ENCODE measurements at places on chromosomes 3 and 15.

- DNase-seq = no peak
Measured at GRCh38 chr3:132378048-132378762, 39.1 kb upstream of the DNAJC13 start.

DNA sequence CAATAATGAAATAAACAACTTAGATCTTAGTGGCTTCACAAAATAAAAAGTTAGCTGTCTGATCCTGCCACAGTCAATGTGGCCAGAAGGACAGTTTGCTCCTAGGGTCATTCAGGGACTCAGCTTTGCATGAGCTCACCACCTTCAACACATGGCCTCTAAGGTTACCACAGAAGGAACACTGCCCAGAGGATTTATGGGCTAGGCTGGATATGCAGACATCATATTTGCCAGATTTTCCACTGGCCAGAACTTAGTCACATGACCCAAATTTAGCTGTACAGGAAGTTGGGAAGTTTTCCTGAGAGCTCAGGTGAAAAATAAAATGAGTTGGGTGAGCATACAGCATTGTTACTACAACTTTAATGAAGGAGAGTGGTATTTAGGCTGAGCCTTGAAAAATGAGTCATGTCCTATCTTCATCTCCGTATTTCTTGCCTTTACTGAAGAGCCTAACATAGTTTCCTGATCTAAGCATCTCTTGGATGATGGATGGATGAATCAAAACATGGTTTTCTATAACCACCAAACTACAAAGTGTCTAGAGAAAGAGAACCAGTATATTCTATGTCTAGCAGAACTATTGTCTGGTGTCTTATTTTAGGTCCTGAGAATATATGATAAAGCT, 54.9 kb upstream of the TMEM108 start:
- DNase-seq = no peak

DNA sequence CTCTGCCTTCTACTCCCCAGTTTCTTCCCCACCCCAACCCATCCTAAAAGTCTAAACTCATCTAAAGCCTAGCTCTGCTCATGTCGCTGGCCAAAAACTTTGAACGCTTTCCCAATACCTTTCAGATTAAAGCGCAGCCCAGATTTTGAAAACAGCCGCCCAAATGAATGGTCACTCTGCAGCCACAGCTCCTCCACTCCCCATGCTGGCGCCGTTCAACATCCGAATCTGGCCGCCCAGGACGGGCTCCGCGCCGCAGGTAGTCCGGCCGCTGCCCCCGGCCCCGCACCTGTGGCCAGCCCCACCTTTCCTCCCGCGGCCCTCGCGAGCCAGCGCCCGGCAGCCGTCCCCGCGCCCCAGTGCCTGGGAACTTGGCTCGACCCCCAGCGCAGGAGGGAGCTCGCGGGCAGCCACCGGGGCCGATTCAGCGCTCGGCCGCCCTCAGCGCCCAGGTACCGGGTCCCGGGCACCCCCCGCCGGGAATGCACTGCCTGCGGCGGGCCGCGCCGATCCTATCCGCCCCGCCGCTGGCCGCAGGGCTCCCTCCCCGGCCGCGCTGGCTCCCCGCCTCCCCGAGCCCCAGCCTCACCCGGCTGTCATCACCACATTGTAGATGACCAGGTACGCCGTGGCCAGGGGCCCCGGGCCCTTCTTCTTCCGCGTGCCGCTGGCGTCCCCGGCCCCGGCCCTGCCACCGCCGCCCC, 417 bp downstream of the HACD2 start:
- DNase-seq = peak; percentile 43

DNA sequence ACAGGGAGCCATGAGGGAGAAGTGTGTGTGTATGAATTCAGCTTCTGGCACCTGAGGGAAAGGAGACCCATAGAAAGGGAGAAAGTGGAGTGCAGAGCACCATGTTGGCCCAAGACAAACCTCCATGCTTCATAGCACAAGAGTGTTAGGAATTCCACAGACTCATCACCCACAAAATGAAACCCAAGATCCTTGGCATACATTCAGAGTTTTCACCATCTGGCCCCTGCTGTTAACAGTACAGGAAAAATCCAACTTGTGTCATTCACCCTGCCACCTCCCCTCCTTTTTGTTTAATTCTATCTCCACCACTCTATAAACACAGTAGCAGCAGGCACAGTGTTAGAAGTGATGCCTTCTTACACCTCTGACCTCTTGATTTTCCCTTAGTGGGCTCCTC, 60.0 kb upstream of the MNS1 start:
- DNase-seq = no peak

DNA sequence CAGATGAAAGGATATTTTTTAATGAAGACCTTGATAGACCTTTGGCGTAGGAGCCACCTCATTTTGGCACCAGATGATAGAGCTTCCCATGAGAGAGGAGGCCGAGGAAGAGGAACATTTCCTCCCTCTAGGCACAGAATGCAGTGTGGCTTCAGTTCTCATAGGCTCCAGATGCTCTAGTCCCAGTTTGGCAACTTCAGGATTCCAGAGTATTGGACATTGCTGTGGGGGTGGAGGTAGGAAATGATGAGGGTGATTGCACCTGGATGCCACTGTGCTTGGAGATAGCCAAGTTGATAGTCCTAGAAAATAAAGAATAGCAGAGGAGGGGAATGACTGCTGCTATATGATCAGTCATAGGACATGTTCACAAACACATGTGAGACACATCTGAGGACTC, 58.3 kb upstream of the KY start:
- DNase-seq = no peak

- DNase-seq = no peak
Measured at GRCh38 chr3:25103391-25103790, 324.7 kb upstream of the RARB start.

DNA sequence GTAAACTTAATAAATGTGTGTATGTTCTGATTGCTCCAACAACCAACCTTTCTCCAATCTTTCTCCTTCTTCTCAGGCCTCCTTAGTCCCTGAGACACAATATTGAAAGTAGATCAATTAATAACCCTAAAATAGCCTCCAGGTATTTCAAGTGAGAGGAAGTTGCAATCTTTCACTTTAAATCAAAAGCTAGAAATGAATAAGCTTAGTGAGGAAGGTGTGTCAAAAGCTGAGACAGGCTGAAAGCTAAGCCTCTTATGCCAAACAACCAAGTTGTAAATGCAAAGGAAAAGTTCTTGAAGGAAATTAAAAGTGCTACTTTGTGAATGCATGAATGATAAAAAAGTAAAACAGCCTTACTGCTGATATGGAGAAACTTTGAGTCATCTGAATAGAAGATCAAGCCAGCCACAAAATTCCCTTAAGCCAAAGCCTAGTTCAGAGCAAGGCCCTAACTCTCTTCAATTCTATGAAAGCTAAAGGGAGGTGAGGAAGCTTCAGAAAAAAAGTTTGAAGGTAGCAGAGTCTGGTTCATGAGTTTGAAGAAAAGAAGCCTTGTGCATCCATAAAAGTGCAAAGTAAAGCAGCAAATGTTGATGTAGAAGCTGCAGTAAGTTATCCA, 38.6 kb downstream of the CCDC80 start:
- DNase-seq = no peak

GRCh38 chr15:22808761-22809280, 22.4 kb downstream of the NIPA1 start:
- no peak for DNase-seq

- DNase-seq = no peak
Measured at GRCh38 chr3:197132916-197133530, 103.4 kb upstream of the MELTF start.

DNA sequence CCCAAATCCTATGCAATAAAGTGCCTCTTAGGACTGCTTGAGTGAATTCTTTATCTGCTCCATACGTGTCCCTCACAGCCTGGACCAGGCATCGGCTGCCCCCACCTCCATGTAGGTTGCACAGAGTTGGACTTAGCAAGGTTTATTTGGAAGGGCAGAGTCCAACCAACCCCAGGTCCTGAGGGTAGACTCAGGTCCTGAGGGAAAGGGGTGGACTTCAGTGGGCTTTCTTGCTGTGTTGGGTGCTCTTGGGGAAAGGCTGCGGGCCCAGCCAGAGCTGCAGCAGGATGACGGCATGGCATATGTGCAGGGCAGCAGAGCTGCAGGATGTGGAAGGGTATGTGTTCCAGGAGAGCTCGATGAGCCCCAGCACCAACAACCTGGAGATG, 6.5 kb downstream of the ALG3 start:
- no peak for DNase-seq

- DNase-seq = peak; percentile 31
Measured at GRCh38 chr3:56917361-56918110, 115.8 kb upstream of the ARHGEF3 start.

GRCh38 chr15:94277485-94277884, 46.1 kb downstream of the MCTP2 start:
- no peak for DNase-seq

DNA sequence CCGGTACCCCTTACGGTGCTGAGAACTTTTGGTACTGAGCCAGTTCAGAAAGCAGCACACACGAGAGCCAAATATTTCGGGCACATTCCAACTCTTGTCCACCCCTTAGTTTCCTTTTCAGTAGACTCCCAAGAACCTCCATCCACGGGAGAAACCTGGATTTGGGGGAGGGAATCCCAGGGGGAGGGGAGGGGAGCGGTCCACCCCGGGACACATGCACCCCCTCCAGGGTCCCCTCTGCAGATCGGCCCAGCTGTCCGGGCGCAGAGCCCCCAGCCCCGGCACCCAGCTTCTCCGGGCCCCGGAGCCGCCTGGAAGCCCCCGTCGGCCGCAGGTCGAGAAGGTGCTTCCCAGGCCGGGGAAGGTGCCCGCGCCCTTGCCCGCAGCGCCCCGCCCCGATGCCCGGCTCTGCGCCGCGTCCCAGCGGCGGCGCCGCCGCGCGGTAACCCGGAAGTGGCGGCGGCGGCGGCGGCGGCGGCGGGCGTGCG, 455 bp upstream of the ABHD17C start:
- DNase-seq = peak; percentile 22

- DNase-seq = no peak
Measured at GRCh38 chr3:69379661-69380060, 6.2 kb downstream of the FRMD4B start.

- DNase-seq = no peak
Measured at GRCh38 chr3:36666166-36666565, 98.2 kb downstream of the DCLK3 start.

DNA sequence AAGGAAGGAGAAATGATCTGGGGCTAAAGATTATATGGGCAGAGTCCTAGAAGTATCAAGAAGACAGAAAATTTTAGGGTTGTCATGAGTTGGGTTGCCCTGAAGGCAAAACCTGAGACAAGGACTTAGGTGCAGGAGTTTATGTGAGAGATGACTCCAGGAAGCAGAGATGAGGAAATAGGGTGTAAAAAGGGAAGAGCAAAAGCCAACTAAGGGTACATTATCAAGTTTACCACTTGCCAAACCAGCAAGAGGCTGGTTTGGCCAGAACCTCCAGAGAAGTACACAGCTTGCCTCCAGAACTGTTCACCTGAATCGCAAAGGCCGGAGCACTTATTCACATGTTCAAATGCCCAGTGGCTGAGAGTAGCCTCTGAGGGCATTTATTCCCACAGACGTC, 116.7 kb downstream of the FHIT start:
- DNase-seq = no peak

- no peak for DNase-seq
Measured at GRCh38 chr3:37601832-37602231, 259.8 kb upstream of the CTDSPL start.

GRCh38 chr3:52763466-52763865, 7.3 kb downstream of the NEK4 start:
- DNase-seq = no peak

DNA sequence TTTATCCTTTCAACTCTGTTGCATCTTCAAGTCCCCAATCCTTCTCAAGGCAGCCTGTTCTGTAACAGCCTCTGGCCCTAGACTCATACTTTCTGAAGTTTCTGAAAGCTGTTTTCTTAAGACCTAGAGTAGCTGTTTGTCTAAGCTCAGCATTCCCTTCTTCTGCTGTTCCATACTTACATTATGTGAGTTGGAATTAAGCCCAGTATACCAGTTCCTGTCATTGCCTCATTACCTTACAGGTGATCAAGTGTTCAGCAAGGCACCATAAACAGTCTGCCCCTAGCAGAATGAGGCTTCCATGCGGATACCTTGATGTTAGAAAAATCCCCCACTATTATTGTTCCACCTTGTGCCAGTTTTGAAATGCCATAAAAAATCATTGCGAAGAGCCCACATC, 180.6 kb downstream of the PLCL2 start:
- DNase-seq = no peak

GRCh38 chr3:99532246-99532645, 106.1 kb upstream of the COL8A1 start:
- DNase-seq = peak; percentile 21

GRCh38 chr15:56252386-56252785, 8.7 kb upstream of the RFX7 start:
- DNase-seq = no peak

- no peak for DNase-seq
Measured at GRCh38 chr3:122235147-122235546, 51.7 kb downstream of the CASR start.

GRCh38 chr3:64238971-64239667, 13.9 kb upstream of the PRICKLE2 start:
- no peak for DNase-seq

GRCh38 chr15:74380361-74381189, 13.1 kb upstream of the CYP11A1 start:
- DNase-seq = no peak

GRCh38 chr15:52379395-52380106, 83.9 kb upstream of the MYO5C start:
- DNase-seq = no peak

DNA sequence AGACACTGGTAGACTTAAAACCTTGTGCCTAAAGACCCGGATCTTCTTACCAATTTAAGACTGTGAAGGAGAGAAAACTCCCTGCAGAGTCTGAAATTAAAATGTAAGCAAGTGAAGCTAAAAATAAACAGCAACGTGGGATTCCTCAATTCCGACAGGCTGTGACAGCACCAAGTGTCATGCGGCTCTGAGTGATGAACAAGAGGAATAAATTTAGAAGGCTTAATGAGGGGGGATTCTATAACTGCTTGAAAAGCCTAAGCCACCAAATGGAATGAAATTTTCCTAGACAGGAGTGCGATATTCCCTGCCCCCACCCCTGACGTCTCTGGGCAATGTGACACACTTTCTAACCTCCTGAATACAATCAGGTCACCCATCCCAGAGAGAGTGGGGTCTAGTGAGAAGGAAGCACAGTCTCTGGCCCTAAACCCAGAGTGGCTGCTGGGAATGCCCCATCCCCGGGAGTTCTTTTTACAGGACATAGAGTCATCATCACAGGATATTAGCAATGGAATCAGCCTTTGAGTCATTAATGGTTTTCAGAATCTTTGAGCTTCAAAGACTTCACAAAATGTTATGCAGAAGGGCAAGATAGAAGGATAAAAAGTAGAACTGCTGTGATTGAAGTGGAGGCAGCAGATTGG, 114.3 kb downstream of the EDEM1 start:
- DNase-seq = no peak

- peak; percentile 32 for DNase-seq
Measured at GRCh38 chr15:91099616-91099994, 452 bp upstream of the SV2B start.

GRCh38 chr15:42131006-42131405, 25.4 kb downstream of the PLA2G4F start:
- no peak for DNase-seq

DNA sequence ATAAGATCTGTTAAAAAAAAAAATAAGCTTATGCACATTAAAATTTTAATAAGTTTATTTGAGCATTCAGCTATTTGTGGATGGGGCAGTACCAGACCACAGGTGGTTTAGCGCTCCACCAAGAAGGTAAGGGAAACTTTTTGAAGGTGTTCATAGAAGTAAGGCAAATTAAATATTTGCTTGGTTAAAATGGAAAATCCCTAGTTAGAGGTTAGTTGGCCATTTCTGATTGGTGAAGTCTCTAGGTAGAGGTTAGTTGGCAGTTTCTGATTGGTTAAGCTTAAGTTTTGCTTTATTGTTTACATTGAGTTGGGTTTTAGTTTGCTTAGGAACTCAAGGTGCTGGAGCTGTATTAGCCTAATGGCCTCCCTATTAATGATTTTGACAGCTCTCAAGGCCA, 30.7 kb downstream of the SCN11A start:
- DNase-seq = no peak

Measured in activated CD8-positive, alpha-beta T cell treated with anti-CD3 and anti-CD28 coated beads, Interleukin-2, amount 10 ng/mL, durations not matched to agents 7 days and 5 days (primary cell).